Activated CD8-positive, alpha-beta memory T cell treated with anti-CD3 and anti-CD28 coated beads for 1 hour (primary cell): ENCODE measurements at places on chromosomes 5 and 9.

- DNase-seq: no peak
Measured at GRCh38 chr5:100493996-100494395, 41.2 kb upstream of the FAM174A start.

- DNase-seq: no peak
Measured at GRCh38 chr9:87179553-87180340, 232.4 kb upstream of the GAS1 start.

DNA sequence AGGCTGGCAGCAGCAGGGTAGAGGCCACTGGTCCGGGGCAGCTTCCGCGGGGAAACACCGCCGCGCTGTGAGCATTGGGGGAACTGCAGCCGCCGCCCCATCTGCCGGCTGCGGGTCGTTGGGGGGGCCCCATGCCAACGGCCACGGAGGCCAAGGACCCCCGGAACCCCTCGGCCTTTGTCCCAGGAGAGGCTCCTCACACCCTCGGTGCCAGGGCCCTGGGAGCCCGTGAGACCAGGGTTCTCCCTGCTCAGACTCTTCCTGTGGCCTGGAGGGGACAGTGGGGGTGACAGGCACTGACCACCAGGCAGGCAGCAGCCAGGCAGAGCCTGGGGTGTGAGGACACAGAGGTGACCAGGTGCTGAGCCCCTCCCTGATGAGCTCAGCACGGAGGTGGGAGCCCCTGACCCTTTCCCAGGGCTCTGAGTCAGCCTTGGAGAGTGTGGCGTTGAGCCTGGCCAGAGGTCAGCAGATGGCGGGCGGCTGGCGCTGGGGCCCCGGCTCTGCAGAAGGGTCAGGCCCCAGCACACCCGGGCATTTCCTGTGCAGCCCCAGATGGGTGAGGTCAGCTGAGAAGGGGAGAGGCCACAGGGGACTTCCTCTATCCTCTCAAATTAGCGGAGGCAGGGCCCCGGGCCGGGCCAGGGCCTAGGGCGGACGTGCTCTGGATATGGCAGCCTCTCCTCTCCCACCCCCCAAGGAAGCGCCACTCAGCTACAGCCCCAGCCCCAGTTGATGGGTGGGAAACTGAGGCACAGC is 17.9 kb upstream of the EGFL7 start:
- peak; percentile 38 for DNase-seq

DNA sequence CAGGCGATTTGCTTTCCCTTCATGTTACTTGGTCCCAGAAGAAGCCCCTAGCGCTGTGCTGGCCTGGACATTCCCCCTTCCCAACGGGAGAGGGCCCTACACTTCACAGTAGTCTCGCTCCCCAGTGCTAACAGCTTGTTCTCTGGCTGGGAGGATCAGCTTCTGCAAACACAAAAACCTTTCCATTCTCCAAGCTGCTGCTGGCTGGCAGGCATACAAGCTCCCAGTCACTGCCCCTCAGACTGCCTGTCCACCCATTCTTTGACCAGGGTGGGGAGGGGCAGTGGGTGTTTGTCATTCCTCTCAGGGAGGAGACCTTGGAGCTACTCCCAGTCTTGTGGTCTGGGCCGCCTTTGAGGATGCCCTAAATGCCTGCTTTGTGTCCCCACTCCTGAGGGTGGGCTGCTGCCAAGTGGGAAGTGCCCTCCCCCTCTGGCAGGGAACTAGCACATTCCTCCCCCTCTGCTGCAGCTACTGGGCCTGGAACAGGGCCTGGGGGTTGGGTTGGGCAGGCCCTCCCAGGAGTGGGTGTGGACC is 20.8 kb downstream of the ENHO start:
- DNase-seq: no peak

- no peak for DNase-seq
Measured at GRCh38 chr9:15935661-15936305, 382.9 kb downstream of the CCDC171 start.

DNA sequence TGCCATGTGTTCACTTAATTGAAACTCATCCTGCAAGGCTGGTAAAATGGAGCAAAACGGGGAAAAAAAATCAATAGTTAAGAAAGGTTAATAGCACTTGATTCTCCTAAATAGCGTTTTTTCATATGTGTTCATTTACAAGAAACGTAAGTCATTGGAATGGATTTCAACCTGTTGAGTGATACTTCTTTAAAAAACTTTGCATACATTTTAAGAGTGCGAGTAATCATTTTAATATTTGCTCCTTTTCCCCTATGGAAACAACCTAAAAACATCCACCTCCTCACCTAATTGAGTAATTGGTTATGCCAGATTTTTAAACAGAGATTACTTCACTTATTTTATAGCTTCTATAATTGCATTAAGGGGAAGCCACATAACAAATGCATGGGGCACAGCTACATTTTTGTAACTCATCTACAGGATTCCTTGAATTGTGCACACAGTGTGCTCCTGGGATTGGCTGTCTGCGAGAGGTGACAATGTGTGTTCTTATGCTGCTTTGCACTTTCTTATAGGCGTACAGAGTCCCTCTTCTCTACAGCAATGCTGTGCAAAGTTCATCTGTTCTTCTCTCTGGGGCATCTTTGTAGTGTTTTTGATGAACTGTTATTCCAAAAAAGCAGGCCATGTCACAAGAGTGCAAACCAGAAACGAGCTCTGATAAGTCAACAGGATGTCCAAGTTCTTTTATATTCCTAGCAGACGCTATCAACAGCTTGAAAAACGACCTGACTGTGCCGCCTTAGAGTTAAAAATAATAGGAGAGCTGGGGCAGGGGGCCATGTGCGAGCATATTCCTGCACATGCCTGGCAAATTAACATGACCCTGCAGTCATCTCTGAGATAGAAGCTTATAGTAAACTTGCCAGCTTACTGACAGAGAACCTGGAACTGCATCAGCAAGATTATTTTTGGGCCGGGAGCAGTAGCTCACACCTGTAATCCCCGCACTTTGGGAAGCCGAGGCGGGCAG is 117.9 kb downstream of the GOLPH3 start:
- no peak for DNase-seq

- no peak for DNase-seq
Measured at GRCh38 chr5:31886206-31886605, 247.3 kb downstream of the PDZD2 start.

DNA sequence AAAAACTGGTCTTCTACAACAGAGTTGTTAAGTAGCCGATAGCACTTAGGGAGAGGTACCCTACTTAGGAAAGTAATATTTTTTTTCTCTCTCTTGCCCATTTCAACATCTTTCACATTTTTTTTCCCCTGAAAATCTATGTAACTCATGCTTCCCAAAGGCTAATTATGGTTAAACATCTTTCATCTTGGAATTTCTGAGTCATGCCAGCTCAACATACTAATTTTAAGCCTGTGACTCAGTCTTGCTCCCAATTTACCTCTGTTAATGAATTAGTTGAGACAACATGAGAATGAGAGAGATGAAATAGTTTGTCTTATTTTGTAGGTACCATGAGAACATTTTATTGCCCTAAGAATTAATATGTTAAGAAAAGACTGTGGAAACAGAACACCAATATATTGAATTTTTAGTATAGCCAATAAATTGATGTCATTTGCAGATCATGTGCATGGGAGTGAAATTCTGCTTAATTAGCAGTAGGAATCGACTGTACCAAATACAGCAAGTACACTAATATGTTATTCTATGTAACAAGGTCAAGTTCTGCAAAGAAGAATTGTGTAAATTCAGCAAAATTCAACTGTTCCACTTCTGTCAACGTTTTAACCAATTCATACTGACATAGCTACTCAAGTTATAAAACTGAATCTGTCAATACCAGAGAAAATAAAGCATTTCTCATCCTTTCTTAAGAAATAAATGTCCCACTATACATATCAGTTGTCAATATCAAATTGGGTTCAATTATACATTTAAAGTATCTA is 550.0 kb downstream of the PTPRD start:
- no peak for DNase-seq

DNA sequence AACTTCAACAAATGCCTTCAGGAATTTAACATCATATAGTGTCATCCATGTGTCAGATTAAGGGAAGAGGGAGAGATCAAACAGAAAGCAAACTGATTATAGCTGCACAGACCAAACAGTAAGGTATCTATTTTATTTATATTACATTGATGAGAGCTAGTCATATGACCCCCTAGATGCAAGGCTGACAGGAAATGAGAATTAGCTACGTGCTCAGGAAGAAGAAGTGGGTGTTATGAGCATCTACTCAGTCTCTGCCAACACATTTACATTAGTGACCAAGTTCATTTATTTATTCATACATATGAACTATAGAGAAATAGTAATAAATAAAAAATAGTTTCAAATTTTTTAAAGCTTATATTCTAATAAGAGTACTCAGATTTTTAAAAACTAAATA is 787.3 kb downstream of the KCTD16 start:
- no peak for DNase-seq

DNA sequence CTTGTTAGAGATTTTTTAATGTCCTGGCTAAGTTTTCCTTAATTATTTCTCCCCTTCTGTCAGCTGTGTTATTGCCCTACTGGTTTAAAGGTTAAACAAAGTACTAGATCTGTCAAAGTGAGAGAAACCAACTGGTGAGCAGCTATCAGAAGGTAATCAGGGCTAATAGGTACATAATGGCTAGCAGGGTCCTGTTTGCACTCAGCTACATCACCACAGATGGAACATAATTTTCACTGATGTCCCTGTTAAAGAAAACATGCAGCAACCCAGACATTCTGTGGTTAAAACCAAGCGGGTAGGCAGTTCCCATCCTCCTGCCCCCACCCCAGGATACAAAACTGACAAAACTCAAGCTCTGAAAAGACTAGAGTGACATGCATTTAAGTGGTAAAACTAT is 473.9 kb downstream of the NR2F1-AS1 start:
- no peak for DNase-seq

- DNase-seq: no peak
Measured at GRCh38 chr5:140165101-140165922, 9.7 kb upstream of the CYSTM1 start.

GRCh38 chr5:77359231-77359630 is 132.9 kb downstream of the WDR41 start:
- DNase-seq: no peak

DNA sequence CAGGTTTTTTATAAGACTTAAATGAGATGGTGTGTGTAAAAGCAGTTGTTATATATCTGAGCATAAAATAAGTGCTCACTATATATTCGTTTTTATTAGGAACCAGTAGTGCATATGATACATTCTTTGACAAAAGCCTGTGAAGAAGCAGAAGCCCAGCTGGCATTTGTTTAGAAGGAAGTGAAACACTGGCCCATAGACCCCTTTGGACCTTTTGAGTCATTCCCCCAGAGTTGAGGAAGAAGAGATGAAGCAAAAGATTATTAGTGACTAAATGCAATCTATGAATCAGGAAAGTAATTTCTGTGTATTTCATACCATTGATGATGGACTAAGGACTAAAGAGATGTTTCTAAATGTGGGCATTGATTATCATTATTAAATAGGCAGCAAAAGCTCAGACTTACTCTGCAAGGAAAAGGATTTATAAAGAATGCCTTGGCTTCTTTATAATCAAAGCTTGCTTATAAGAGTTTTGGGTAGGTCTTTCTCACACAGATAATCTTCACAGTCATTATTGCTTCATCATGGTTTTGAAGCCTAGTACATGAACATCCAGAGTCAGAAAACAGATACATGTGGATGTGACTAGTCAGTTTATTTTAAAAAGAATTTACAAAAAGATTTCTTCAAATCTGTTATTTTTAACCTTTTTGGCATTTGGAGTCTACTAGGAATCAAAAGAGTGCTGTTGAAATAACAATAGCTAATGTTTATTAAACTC is 16.9 kb upstream of the FER start:
- DNase-seq: no peak

DNA sequence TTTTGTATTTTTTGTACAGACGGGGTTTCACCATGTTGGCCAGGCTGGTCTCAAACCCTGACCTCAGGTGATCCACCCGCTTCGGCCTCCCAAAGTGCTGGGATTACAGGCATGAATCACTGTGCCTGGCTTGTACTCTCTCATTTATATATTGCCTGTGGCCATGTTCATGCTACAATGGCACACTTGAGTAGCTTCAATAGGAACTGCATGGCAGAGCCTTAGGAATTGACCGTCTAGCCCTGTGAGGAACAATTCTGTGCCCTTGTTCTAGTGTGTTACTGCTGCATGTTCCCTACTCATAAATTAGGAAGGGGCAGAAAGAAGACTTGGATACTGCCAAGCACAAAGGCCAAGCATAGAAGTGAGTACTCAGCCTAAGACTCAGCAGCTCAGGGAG is 104.2 kb downstream of the LIFR start:
- DNase-seq: no peak

- DNase-seq: no peak
Measured at GRCh38 chr9:134205672-134206310, 41.4 kb upstream of the RNU6ATAC start.

GRCh38 chr9:36691671-36692070 is 119.0 kb downstream of the MELK start:
- no peak for DNase-seq

GRCh38 chr9:125646621-125647100 is 60.3 kb downstream of the MAPKAP1 start:
- DNase-seq: no peak

DNA sequence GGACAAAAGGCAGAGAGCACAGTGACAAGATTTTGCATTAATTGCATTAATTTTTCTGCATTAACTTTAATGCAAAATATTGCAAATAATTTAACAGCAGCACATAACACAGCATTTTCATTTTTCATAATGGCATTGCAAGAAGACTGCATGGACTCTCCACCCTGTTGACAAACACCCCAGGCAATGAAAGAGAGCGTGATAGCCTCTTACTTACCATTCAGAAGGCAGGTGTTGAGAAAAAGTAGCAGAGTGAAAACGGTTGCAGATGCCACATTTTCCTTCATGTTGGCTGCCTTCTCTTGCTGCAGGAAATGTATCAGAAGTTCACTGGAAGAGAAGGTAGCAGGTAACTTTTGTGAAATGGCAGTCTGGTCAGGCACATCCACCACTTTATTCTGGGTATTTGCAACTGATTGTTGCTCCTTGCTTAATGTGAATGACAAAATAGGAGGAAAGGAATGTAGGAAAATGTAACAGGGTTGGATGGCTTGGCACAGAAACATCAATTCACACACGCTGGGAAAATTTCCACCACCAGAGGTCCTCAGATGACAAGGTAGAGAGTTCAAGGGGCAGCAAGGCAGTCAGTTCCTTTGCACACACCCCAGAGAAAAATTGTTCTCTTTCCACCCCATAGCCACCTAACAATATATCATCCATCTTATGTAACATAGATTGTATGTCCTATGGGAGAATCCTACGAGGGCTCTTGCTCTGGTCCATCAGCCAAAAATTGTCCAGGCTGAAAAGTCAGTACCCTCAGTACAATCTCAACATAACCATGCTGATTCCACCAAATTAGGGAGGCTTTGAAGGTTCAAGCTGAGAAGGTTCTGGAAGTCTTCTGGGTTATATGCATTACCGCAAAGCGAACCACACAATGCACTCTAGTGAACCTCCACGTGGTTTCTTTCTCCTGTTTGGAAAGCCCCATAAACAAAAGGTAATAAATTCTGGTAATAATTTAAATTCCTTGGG is 41.9 kb upstream of the AGXT2 start:
- peak; percentile 8 for DNase-seq

GRCh38 chr5:173047838-173048105 is 8.4 kb upstream of the CREBRF start:
- DNase-seq: no peak

DNA sequence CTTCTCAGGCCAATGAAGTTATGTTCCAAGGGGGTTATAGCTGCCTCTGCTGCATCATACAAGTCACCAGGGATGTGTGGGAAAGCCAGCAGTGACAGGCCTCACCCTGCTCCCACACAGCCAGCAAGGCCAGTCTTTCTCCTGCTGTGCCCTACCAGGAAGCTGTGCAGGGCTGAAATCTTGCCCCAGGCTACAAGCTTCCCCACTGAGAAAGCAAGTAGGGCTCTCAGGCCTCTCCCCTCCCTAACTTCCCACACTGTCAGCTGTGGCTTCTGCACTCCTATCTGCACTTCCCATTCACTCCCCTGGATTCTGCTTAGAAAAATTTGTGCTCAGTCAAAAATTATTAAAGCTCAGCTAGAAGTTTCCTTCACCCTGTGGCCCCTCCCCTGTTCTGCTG is 611.2 kb upstream of the ZNF608 start:
- no peak for DNase-seq
